ENCODE measurements at places on chromosomes 3 and 15. TPM values are rescaled to one million over a fixed set of nuclear protein-coding genes. Genes with fewer than 3 reads are reported as not detected.

GOLGA8N gene
- total RNA-seq, result 1.8 TPM

GP9 gene
- total RNA-seq, result not detected

TAGLN3 gene
- 2.8 TPM for total RNA-seq

GPD1L gene
- total RNA-seq, result 5.8 TPM

BCL2A1 gene
- 0.25 TPM for total RNA-seq

GOLGA6B gene
- 1.9 TPM for total RNA-seq

DNA sequence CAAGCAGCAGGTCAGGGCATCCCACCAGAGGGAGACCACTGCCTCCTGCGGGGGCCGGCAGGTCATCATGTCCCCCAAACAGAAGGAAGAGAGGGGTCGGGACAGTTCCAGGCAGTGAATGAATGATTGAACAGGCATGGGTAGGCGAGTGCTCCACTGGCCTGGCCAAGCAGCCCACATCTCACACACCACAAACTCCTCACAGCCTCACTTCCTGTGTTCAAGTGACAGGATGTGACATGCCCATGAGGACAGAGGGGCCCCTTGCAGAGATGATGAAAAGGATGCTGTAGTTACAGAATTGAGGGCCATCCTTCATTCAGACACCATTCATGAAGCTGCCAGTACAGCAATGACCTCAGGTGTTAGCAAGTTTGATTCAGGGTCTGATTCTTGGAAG is 3.7 kb downstream of the IQSEC1 start:
- no peak for DNase-seq

DNA sequence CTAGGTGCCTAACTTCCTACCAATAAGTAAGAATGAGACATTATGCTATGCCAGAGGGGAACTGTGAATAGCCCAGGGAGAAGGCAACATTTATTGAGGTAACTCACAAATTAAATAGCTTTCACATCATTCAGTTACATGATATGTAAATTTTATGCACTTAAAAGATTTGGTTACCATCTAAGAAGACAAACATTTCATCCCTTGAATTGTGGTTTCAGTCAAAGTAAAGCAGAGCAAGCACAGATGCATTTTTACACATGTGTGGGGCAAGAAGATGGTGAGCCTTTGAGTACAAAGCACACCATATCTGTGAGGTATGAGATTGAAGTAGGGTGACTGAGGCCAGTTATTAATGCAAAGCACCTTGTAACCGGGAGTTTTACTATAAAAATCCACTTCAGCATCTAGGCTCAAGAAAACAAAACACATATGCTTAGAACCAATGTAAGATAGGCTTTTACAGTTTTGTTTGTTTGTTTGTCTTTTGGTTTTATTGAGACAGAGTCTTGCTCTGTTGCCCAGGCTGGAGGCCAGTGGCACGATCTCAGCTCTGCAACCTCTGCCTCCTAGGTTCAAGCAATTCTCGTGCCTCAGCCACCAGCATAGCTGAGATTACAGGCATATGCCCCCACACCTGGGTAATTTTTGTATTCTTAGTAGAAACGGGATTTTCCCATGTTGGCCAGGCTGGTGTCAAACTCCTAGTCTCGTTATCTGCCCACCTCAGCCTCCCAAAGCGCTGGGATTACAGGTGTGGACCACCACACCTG is 3.5 kb downstream of the PLSCR2 start:
- no peak for DNase-seq

- peak; percentile 21 for DNase-seq
These were observed 30.1 kb downstream of the BTD start for GRCh38 chr3:15631426-15632211.

- peak; percentile 81 for DNase-seq
These were observed at the start of gene PRKCD for GRCh38 chr3:53160660-53161449. Gene PRKCD, plus strand, starts transcription at chr3:53161209. Its CDS starts 17,214 bp downstream, at chr3:53178423.

DNA sequence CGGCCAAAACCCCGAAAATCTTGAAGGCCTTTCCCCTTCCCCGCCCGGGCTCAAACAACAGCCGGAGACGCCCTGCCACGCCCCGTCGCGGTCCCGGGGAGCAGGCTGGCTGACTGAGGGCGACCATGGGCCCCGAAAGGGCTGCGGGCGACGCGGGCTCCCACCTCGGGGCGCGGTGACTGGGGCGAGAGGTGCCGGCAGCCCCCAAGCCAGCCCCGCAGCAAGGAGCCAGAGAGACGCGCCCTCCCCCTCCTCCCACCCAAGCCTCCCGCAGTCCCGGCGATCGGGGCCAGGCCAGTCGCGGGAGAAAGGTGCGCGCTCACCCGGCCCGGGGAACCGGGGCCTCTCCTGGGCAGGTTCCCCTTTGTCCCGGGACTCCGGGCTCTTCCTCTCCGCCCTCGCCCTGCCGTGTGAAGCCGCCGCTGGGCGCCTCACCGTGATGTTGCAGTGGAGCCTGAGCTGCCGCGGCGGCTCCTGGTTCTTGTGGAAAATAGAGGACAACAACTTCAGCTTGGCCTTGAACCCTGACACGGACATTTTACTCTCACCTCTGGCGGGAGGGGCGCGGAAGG is 30.6 kb upstream of the ZSCAN2 start:
- peak; percentile 45 for DNase-seq

DNA sequence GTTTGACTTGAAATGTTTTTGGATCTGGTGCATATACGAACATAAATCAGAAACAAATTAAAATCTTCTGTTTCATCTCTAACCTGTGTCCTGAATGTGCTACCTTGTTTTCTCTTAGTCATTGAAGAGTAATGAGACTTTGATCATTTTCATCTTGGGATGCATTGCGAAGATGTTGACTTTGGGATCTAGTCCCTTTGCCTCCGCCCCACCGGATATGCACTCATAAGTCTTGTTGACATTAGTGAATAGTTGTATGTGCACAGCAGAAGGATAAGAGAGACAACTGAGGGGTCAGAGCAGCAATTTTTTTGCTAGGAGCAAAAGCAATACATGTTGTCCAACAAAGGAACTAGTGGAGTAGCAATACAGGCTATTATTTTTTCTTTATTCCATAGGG is 35.9 kb upstream of the SPRED1 start:
- DNase-seq, result no peak

DNA sequence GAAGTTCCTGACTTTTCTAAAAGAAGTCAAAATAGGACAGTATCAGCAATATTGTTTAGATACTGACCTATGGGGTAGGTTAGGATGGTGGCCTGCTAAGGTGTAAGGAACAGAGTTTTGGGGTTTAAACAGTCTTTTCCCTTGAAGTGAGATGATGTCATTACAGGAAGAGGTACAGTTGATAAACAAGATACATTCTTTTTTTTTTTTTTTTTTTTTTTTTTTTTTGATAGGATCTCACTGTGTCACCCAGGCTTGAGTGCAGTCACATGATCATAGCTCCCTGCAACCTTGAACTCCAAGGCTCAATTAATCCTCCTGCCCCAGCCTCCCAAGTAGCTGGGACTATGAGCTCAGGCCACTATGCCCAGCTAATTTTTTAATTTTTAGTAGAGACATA is 33.3 kb downstream of the SLC25A36 start:
- DNase-seq, result no peak

- DNase-seq, result no peak
These were observed 3.8 kb downstream of the TYRO3 start for GRCh38 chr15:41562784-41563198.

- no peak for DNase-seq
These were observed 214.4 kb downstream of the OSBPL10 start for GRCh38 chr3:31766669-31767068.

DNA sequence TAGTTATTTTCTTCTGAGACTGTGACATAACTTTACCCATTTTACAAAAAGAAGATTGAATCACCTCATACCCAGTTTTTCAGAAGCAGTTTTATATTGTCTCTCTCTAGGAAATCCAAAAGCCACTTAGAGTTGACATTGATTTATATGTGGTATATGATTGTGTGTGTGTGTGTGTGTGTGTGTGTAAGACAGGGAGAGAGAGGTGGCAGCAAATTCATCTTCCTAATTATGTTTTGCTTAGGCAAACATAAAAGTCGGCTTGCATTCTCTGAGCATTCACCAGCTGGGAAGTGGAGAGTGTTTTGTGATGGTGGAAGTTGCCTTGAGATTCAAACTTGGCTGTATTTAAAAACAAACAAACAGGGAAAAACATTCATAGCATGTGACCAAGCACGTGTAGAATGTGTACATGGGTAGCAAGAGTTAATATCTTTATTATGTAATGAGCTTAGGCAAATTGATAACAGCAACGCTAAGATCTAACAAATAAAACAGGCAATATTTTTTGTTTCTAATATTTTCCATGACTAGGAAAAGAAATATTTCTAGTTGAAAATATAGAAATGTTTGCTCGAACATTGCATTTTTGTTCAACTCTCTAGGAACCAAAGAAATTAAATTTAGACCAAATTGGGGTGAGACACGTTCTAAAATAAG is 64.4 kb upstream of the IGF1R start:
- DNase-seq, result no peak

DNA sequence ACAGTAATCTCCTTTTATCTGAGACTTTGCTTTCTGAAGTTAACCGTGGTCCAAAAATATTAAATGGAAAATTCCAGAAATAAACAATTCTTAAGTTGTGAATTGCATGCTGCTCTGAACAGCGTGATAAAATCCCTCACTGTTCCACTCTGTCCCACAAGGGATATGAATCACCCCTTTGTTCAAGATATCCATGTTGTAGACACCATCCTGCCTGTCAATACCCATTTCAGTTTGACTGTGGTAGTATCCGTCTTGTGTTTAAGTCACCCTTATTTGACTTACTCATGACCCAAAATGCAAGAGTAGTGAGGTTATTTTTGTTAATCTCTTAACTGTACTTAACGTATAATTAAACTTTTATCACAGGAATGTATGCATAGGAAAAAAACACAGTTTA is 435.0 kb downstream of the SHQ1 start:
- DNase-seq, result no peak

DNA sequence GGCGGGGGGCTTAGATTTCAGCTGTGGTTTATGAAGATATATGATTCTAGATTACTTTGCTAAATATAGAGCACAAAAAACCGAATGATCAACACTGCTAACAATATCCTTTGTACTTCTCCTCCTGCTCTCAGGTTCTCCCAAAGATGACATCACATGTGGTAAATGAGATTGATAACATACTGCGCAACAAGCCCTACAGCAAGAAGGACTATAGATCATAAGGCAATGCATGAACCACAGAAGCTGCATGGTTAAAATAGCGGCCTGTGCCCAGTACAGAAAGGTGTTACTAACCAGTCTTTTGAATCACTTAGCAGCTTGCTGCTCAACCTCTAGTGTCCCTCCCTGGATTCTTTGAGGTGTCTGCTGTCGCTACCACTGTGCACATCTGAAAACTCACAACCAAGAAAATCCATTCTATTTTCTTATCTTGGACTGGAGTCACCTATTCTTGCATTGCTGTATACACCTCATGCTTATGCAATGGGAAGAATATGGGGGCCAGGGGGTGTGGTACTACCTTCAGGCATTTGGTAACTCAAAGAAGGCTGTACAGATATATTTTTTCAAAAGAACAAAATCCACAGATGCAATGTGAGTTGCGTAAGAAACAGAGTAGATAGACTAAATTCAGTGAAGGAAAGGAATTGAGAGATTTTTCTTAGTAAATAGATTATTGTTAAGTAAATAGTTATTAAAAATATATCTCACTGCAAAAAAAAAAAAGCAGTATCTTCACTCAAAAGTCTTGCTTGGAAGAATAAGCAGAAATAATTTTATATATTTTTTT is 18.2 kb downstream of the SSR3 start:
- no peak for DNase-seq

DNA sequence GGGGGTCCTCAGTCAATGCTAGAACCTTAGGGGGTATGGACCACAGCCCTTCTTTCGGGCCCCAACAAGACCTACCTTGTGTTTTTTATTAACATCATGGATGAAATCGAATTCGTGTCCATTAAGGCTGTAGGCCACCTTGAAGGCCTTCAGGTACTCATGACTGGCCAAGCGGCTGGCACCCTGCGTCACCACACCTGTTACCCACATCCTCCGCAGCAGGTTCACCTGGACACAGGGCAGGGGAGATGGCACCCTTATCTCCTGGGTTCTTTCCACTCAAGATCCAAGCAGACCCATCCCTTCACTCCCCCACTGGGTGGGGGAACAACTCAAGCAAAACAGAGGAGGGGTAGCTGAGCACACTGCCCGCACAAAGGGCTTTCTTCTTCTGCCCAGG is 6.6 kb downstream of the MFGE8 start:
- DNase-seq, result no peak

GRCh38 chr15:42289166-42289565 is 15.9 kb upstream of the TMEM87A start:
- no peak for DNase-seq
